Esophagus muscularis mucosa (tissue), 4 donors: ENCODE measurements at places on chromosomes 6 and 20.
A peak's percentile ranks its signal among the peaks of the same experiment; 100 is the strongest.

DNA sequence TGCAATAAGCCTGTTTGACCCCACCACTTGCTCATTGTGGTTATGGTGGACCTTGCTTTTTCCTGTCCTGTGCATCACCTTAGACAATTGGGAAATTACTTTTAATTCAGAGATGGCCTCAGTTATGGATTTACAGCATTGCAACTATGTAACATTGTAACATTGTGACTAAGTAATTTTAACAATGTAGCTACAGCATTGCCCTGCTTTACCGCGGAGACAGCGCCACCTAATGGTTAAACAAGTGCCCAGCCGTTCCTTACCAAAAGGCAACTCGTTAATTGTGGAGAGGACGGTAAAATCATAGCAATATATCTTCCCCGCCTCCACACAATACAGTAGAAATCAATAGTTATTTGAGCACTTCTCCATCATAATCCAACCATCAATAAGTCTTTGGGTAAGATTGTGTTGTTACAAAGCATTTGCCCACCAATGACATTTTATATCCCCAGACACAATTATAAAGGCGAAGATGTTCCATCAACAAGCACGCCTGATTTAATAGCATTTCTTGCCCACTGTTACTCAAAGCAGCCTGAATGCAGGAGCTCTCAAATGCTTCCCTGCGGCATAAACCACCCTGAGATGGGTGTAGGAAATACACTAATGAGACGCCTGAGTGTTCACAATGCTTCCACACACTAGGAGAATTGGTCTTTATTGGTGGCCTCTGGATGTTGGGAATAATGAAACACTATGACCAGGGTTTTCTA, 93.7 kb downstream of the PROKR2 start:
- H3K27ac ChIP-seq, result no peak overlapping the region
- H3K4me3 ChIP-seq, result no peak overlapping the region
- H3K27me3 ChIP-seq, result no peaks in the 10 kb centered on the region
- no peak for DNase-seq
- peaks cover 13% of the 10 kb centered on the region for H3K36me3 ChIP-seq

DNA sequence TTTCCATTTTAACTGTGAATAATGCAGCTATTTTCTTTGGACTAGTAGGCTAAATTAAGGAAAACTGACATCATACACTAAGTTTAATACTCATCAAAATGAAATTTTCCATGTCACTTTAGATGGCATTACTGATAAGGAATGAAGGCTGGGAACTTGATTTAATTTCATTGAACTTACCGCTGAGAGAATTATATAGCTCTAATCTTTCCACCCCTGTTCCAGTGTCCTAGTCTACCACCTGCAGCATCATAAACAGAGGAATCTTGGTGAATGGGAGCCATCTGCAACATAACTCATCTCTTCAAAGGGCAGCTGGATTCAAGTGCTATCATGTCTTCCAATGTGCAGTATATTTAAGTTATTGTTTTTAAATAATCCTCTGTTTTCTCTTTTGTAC, 1395.2 kb downstream of the EPHA7 start:
- H3K4me1 ChIP-seq, result no peaks in the 10 kb centered on the region
- H3K36me3 ChIP-seq, result no peaks in the 10 kb centered on the region
- H3K27ac ChIP-seq, result no peak overlapping the region

DNA sequence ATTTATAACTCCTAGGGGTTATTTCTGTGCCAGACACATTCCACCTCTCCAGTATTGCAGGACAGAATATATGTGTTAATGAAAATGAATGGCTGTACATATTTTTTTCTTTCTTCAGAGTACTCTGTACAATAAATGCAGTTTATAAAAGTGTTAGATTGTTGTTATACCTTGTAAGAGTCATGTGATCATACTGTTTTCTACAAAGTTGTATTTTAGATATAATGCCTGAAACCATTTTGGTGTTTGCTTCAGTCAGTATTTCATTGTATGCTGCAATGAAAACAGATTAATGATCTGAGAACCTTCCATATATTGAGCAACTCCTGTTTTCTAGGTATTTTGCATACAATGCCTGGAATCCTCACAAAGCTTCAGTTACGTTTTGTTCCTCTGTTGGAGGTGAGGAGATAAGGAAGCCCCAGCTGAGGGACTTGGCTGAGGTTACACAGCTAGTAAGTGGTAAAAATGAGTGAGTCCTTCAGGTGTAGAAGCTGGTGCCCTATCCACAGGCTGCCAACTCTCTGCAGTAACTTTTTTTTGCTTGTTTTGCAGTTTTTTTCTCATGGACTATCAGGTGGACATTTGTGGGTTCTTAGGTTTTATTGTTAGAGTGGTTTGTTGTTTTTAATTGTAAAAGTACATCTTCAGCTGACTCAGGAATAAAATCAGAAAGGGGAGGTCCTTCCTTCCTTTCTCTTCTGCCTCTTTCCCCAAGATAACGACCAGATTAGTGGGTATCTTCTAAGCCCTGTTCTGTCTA, 11.6 kb downstream of the PDCD2 start:
- no peaks in the 10 kb centered on the region for H3K27me3 ChIP-seq
- no peak for DNase-seq
- peaks cover 23% of the 10 kb centered on the region for H3K36me3 ChIP-seq
- H3K4me3 ChIP-seq, result no peak overlapping the region
- no peak overlapping the region for H3K27ac ChIP-seq

DNA sequence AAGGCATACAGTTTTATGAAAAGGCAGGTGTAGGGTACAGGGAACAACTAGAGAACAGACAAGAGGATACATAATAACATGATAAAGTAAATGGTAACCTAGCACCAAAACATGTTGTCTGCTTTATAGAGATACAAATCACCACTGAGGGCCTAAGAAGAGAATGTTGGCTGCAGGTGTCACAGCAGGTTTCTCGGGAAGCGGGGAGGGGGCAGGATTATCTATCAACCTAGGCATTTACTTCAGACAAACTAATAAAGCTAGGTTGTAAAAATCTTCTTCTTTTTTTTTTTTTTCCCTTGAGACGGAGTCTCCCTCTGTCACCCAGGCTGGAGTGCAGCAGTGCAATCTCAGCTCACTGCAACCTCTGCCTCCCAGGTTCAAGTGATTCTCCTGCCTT, 22.7 kb downstream of the PIM1 start:
- no peaks in the 10 kb centered on the region for H3K4me1 ChIP-seq
- H3K4me3 ChIP-seq, result no peak overlapping the region
- DNase-seq, result no peak
- H3K27me3 ChIP-seq, result no peaks in the 10 kb centered on the region
- H3K36me3 ChIP-seq, result no peaks in the 10 kb centered on the region

- H3K27me3 ChIP-seq, result no peaks in the 10 kb centered on the region
- H3K4me3 ChIP-seq, result peak overlapping the region; percentile 54
These were observed 12.4 kb upstream of the GMEB2 start for GRCh38 chr20:63639093-63639975.

GRCh38 chr20:57315083-57315975, 14.3 kb upstream of the SPO11 start:
- no peak overlapping the region for H3K27ac ChIP-seq
- DNase-seq, result no peak
- no peak overlapping the region for H3K4me3 ChIP-seq
- H3K4me1 ChIP-seq, result no peaks in the 10 kb centered on the region
- H3K27me3 ChIP-seq, result no peaks in the 10 kb centered on the region

DNA sequence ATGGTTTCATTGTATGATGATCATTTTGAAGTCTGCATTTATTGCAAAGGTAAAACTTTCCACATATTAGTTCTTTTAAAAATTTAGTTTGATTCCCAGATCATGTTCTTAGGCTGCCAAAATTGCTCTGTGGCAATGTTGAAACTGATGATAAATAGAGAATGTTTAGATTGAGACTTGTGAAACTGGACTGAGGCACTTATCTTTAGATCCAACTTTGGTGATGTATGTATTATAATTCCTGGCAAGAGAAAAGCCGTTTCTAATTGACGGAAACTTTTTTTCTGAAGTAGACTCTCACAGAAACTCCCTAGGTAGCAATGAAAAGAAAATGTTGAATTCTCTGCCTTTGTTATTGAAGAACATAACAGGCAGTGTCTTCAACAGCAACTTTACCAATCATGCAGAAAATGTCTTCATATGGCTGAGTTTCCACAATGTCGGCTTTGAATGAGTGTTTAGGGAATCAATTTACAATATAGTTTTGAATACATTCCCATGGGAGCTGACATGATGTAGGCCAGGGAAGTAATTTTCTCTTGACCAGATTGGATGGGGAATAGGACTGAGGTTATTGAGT, 456.2 kb downstream of the CD109 start:
- H3K4me3 ChIP-seq, result no peak overlapping the region
- no peaks in the 10 kb centered on the region for H3K4me1 ChIP-seq
- no peaks in the 10 kb centered on the region for H3K27me3 ChIP-seq
- no peak overlapping the region for H3K27ac ChIP-seq
- no peaks in the 10 kb centered on the region for H3K36me3 ChIP-seq
- DNase-seq, result no peak

- H3K36me3 ChIP-seq, result no peaks in the 10 kb centered on the region
- DNase-seq, result no peak
- no peak overlapping the region for H3K4me3 ChIP-seq
- no peaks in the 10 kb centered on the region for H3K27me3 ChIP-seq
- no peak overlapping the region for H3K27ac ChIP-seq
- no peaks in the 10 kb centered on the region for H3K4me1 ChIP-seq
These were observed 32.8 kb downstream of the VIP start for GRCh38 chr6:152783217-152783878.

DNA sequence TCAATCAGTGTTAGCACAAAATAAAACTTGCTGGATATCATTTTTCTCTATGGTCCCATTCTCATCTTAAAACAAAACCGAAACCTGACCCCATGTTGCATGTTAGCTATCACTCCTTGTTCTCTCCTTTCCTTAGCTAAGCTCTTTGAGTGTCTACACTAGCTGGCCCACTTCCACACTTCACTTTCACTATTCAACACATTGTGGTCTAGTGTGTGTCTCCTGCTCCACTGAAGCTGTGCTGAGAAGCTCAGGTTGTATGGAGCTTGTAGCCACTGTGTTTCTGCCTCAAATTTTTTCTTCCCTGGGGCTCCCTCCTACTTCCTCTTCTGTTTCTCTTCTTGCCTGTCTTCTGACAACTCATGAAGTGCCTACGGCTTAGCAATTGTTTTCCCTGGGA, 223.0 kb downstream of the NKAIN2 start:
- no peak for DNase-seq
- H3K27ac ChIP-seq, result no peak overlapping the region
- no peaks in the 10 kb centered on the region for H3K36me3 ChIP-seq
- H3K27me3 ChIP-seq, result no peaks in the 10 kb centered on the region
- H3K4me3 ChIP-seq, result no peak overlapping the region
- no peaks in the 10 kb centered on the region for H3K4me1 ChIP-seq

DNA sequence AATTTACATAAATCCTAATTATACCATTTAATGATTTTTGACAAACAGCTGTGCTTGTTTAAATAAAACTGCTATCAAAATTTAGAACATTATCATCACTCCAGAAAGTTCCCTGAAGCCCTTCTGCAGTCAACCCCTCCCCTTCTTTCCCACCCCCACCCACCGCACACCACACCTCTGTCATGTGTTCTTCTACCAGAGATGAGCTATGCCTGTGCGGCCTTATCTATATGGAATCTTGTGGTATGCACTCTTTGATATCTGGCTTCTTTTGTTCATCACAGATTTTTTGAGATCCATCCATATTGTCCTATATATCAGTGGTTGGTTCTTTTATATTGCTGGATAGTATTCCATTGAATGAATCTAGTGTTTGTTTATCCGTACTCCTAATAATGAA, 7.2 kb downstream of the MYLIP start:
- H3K27me3 ChIP-seq, result no peaks in the 10 kb centered on the region
- no peaks in the 10 kb centered on the region for H3K36me3 ChIP-seq
- DNase-seq, result no peak
- peak overlapping the region; percentile 59 for H3K27ac ChIP-seq
- no peak overlapping the region for H3K4me3 ChIP-seq
- H3K4me1 ChIP-seq, result peaks cover 95% of the 10 kb centered on the region

DNA sequence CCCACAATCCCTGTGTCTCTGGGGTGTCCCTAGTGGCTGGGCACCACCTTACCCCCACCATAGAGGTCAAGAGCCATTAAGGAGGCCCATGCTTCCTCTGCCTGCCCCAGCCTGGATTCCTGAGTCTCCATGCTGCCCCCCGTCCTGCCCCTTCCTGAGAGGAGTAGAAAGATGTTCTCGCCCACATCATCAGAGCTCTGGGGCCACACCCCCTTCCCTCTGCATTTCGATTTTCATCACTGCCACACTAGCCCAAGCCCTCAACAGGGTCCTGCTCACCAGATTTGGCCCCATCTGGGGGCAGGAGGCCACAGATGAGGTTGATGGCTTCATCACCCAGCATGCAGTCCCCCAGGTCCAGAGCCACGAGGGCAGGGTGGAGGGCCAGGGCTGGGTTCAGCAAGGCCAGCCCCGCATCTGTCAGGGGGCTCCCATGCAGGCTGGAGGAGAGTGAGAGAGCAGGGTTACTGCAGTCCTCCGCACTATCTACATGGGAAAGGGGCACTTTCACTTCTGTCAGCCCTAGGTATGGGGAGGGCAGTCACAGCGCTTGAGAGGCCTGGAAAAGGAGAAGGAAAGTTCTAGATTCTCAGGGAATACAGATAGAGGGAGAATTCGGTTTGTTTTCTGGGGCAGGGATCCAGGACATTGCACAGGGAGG, 1.5 kb downstream of the LRRC73 start:
- no peak overlapping the region for H3K27ac ChIP-seq
- H3K4me3 ChIP-seq, result no peak overlapping the region
- H3K27me3 ChIP-seq, result no peaks in the 10 kb centered on the region
- H3K4me1 ChIP-seq, result peaks cover 39% of the 10 kb centered on the region
- H3K36me3 ChIP-seq, result peaks cover 46% of the 10 kb centered on the region

DNA sequence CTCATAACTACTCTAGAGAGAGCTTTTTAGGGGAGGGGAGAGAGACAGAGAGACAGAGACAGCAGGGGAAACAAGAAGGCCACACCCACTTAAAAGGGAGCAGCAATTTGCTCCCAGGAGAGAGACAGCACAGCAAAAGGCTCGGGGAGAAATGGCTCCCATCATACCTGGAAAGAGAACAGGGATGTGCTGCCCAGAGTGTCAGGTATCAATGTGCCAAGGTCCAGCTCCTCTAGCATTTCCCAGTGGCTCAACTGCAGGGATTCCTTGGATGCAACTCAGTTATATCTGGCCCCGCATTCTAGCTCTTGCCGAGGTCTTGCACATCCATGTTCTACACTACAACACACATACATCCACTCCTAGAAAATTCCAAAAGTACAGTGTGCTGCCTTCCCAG, 304.0 kb upstream of the CDYL start:
- DNase-seq, result no peak
- no peaks in the 10 kb centered on the region for H3K27me3 ChIP-seq
